Caco-2 (cell line): ENCODE measurements at places on chromosomes 11 and 22.

- DNase-seq: no peak
Measured at GRCh38 chr11:114397349-114397982, 2.8 kb downstream of the C11orf71 start.

- DNase-seq: no peak
Measured at GRCh38 chr11:117457031-117457785, 129.6 kb downstream of the CEP164 start.

- DNase-seq: no peak
Measured at GRCh38 chr22:44603767-44604166, 98.2 kb upstream of the PRR5 start.

DNA sequence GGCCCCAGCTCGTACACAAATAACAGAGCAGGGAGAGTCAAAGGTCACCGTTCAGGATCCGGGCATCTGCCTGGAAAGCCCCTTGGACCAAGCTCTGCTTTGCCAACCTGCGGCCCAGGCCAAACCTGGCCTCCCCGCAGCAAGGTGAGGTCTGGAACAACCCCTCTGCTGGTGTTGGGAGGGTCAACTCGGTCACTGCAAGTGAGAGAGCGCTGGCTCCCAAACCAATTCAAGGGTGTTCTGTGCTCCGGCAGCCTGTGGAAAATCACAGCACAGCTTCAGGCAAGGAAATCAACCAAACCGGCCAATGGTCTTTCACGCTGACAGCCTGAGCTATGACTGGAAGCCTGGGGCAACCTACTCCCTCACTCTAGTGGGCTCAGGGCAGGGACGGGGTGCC is 63.4 kb downstream of the MYH9 start:
- no peak for DNase-seq

DNA sequence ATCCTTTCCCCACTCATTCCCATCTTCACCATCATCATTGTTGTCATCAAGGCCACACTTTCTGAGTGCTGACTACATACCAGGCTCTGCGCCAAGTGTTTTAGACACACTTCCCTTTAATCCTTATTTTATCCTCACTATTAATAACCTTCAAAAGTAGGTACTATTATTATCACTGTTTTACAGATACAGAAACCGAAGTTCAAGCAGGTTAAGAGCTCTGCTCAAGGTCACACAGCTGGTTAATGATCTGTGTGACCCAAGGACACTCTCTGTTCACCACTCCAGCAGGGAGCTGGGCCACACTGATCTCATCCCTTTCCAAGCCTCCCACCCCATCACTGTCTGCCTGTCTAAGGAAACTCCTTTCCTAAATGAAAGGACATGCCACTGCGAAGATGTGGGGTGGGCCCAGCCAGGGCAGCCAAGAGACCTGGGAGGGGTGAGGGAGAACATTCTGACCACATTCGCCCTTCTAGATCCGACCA is 17.2 kb upstream of the TSKU start:
- no peak for DNase-seq

- no peak for DNase-seq
Measured at GRCh38 chr11:31337806-31338205, 31.7 kb downstream of the DCDC1 start.

- no peak for DNase-seq
Measured at GRCh38 chr22:49334449-49334789, 493.3 kb downstream of the BRD1 start.

DNA sequence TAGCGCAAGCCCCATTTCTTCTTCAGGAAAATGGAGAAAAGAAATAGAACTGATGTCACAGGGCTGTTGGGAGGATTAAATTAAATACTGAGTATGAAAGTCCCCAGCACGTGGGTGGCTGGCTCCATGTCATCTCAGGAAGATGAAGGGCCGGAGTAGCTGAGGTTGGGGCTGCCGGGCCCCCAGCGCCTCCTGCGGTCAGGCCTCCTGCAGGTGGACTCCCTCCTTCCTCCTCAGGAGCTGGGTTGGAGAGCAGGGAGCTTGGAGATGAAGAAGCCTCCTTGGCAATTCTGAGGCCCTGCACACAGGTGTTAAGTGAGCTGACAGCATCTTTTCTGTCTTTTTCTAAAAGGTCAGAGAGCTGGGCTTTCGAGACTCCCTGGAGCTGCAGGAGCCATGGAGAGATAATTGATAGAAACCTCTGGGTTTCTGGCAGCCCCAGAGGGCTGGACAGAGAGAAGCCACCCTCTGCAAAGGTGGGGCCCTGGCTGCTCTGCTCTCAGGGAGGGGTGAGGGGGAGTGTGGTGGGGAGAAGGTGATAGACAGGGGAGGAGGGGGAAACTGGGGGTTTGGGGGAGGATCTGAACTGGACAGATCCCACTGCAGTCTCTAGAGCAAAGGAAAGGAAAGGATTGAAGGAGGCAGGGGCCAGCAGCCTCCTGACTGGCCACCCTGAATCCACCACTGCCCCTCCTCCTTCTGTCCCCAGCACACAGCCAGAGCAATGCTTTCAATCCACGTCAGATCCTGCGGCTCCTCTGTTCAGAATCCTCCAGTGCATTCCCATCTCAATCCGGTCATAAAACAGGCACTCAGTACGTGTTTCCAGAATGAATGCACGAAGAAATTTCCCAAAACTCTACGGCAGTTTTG is 210.8 kb downstream of the CEP164 start:
- no peak for DNase-seq

DNA sequence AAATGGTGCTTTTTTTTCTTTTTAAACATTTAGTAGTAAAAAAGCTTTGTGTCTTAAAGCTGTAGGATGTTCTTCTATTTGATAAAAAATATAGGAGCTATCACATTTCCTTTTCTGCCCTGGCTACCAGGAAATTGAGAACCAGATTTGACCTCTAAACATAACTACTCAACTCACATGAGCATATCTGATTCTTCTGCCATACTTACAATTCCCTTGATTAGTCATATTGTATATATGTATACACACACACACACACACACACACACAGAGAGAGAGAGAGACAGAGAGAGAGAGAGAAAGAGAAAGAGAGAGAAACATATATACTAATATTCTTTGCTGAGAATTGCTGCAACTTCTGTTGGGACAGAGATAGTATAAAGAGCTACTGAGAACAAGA is 23.0 kb upstream of the GDPD4 start:
- no peak for DNase-seq

- DNase-seq: no peak
Measured at GRCh38 chr11:65586676-65587075, 8.9 kb downstream of the KCNK7 start.

GRCh38 chr22:35883031-35883620 is 145.5 kb downstream of the RBFOX2 start:
- DNase-seq: no peak

GRCh38 chr11:79667380-79667779 is 226.6 kb upstream of the TENM4 start:
- no peak for DNase-seq

DNA sequence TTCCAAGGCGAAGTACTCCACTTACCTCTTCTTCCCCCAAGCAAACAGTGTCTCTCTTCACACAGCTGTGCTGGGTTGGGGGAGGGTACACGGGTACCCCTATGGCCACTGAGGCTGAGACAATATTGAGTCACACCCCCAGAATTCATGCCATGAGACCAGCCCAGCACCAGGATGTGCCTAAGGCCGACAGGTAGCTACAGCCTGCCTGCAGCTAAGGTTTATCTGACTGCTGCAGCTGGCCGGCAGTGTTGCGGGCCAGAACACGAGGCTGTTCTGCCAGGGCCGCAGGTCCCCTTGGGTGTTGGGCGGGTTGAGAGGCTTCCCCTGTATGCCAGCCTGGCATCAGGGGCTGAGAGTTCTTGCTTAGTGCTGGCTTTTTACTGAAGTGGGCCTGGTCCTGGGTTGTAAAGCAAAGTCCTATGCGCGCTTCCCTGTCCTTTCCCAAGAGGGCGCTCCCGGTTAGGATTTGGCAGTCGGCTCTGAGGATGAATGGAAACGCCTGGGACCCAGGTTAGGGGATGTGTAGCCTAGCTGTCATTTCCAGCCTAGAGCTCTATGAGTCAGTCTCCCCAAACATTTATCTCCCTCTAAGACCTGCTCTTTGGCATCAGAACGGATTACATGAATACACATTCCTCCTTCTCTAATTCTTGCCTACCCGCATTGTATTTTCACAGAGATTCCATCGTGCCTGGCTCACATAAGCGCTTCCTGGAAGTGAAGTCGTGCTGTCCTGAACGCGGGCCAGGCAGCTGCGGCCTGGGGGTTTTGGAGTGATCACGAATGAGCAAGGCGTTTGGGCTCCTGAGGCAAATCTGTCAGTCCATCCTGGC is 7.1 kb downstream of the USP18 start:
- DNase-seq: peak; percentile 77
